ENCODE measurements at places on chromosomes 12 and 14. TPM values are rescaled to one million over a fixed set of nuclear protein-coding genes. Genes with fewer than 3 reads are reported as not detected.

MUCL1 gene
- polyA plus RNA-seq, result not detected

RIPK3 gene
- polyA plus RNA-seq, result not detected

PYGL gene
- 49.4 TPM for polyA plus RNA-seq

POTEM gene
- polyA plus RNA-seq, result not detected

TBX3 gene
- polyA plus RNA-seq, result 40.5 TPM

GPD1 gene
- polyA plus RNA-seq, result 0.06 TPM

CIROP gene
- 0.37 TPM for polyA plus RNA-seq

PRICKLE1 gene
- polyA plus RNA-seq, result 21.7 TPM
